ENCODE measurements at places on chromosomes 16 and 17.

- DNase-seq, result no peak
Observed at GRCh38 chr17:58667934-58668597, 23.8 kb downstream of the TEX14 start.

GRCh38 chr16:56609463-56609921, 1.1 kb downstream of the MT2A start:
- peak; percentile 67 for DNase-seq

- DNase-seq, result no peak
Observed at GRCh38 chr16:73710526-73710925, 586.1 kb upstream of the PSMD7 start.

DNA sequence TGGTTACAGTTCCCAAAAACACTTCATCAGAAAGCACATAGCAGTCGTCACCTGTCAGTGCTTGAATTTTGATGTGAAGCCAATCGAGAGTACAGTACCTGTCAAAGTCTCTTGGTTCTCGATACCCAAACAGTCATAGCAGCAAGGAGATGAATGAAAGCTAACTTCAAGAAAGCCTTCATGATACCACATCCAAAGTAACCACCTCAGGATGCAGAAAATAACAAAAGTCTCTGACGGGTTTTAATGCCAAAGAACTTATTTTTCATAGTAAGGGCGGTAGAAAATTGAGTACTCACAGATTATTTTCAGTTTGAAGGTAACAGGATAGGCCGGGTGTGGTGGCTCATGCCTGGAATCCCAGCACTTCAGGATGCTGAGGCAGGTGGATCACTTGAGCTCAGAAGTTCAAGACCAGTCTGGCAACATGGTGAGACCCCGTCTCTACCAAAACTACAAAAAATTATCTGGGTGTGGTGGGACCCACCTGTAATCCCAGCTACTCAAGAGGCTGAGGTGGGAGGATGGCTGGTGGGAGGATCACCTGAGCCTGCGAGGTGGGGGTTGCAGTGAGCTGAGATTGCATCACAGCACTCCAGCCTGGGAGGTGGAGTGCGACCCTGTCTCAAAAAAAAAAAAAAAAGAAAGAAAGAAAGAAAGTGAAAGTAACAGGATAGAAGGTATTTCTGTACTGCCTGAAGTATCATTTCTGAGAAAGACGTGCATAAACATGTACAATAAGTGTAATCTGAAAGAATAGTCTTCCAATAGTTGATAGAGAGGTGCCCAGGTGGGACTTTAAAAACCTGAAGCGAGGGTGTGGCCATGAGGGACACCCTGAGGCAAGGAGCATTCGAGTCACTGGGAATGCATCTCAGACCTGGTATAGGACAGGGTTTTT, 15.4 kb downstream of the MFSD11 start:
- DNase-seq, result peak; percentile 28

GRCh38 chr17:78898075-78898836, 4.7 kb downstream of the CEP295NL start:
- no peak for DNase-seq

DNA sequence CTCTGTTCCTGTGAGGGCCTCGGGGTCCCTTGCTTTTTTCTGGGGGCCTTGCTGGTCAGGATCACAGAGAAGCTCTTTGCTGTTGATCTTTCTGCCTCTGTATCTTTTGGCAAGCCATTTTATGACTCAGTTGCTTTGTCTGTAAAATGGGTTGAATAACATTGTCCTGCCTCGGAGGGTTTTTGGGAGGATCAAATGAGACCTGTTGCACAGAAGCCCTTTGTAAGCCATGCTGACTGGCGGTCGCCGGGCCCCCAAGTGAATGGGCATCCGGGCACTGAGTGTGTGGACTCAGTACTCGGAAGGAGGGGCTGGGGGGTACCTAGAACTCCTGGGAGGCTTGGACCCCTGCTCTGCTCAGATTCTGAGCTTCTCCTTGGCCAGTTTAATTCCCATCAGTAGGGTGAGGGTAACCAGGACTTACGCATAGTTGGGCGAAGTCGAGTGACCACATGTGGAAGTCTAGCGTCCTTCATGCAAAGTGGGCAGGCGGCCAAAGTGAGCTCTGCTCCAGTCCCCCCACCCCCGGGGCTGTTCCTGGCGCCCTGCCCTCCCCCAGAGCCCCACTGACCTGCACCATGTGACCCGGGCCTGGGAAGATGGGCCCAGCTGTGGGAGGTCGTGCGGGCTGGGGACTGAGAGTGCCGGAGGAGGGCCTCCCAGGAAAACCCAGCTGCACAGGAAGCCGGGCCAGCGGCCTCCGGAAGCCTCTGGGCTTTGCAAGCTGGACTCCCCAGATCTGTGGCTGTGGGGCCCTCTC, 284.0 kb downstream of the SEC14L1 start:
- DNase-seq, result no peak

DNA sequence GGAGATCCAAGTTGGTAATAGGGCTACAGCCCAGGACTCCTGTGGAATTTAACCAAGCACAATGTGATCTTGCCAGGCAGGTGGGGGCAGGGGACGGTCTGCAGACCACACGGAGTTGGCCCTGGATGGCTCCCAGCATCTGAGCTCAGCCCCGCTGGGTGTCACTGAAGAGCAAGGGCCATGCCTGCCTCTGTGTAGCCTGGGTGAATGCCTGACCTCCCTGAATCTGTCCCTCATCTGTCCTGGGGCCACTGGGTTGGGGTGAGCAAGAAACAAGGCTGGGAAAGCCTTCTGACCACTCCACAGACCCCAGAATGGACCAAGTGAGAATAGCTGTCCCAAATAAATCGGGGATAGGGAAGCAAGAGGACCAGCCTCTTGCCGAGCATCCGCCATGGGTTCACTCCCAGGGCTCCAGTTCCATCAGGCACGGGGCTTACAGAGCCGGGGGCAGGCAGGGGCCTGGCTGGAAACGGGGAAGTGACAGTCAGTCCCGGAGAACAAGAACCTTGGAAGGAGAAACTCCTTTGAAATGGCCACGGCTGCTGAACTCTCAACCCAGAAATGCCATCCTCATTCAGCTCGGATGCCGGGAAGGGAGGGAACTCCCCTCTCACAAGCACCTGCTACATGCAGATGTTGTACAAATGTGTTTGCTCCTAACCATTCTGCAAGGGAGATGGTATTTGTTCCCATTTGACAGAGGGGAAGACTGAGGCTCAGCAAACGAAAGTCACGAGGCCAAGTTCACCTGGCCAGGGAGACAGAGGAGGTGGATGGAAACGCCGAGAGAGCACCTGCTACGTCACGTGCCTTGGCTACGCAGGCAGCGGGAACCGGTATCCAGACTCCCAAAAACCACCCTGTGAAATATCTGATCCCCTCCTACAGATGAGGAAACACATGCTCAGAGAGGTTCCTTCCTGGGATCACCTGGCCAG, 50.0 kb downstream of the RMI2 start:
- no peak for DNase-seq

DNA sequence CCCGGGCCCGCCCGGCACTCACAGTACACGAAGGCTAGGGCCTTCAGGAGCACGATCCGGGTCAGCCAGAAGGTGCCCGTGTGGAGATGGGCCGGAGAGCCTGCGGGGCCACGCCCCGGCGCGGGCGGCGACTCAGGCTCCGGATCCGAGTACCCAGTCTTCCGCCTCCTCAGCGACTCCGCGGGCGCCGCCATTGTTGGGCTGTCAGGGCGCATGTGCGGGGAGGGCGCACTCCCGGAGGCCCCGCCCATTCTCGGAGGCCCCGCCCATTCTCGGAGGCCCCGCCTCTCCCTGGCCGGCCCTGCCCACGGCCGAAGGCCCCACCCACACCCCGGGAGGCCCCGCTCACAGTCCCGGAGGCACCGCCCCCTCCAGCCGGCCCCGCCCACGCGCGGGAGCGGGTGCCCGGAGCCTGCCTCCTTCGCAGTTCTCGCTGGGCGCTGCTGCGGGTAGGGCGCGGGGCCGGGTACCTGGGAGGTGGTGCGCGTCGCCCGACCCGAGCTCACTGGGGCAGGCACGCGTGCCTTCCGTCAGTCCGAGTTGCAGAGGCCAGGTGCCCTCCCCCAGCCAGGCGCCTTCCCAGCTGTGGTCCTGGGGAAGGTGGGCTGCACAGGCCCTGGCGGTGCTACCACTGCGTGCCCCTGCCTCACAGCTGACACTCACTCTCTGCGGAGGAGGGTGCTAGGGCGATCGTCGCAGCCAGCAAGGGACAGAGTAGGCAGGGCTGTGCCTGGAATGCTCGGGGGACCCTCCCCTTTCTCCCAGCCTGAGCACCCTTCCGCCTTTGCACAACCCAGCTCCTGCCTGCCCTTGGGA, at the start of gene LMF1:
Gene LMF1, minus strand, starts transcription at position 219 of the 816 bp plus-strand sequence. Its CDS starts 4 bp downstream, at position 215.
- DNase-seq, result peak; percentile 94

- DNase-seq, result no peak
Observed at GRCh38 chr17:75105126-75106080, 4.4 kb upstream of the ARMC7 start.

DNA sequence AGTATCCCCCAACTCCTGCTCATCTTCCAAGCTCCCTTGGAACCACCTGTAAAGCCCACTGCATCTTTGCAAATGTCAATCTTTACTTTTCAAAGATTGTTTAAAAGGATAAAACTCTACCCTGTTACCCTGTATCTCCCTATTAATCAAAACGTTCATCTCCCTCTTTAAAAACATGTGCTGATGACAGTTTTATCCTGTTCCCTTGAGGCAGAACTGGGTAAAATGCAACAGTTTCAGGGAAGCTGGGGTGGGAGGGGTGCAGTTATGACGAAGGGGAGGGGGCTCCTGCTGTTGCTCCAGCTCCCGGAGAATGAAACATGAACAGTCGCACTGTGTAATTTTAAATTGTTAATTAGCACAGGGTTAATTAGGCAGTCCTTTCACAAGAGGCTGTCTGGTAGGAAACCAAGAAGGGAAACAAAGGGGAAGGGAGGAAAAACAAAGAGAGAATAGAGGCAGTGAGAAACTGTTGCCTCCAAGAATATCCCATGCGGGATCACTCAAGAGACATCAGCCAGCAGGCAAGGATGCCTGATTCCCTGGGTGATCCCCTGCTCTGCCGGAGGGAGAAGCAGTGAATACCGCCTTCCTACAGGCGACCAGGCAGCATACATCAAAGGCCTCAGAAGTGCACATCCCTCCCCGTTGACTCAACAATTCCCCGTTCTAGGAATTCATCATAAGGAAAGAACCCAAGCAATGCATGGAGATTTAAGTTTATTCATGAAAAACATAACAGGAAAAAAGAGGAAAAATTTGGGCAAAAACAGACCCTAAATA, 84.2 kb downstream of the ZFHX3 start:
- no peak for DNase-seq

DNA sequence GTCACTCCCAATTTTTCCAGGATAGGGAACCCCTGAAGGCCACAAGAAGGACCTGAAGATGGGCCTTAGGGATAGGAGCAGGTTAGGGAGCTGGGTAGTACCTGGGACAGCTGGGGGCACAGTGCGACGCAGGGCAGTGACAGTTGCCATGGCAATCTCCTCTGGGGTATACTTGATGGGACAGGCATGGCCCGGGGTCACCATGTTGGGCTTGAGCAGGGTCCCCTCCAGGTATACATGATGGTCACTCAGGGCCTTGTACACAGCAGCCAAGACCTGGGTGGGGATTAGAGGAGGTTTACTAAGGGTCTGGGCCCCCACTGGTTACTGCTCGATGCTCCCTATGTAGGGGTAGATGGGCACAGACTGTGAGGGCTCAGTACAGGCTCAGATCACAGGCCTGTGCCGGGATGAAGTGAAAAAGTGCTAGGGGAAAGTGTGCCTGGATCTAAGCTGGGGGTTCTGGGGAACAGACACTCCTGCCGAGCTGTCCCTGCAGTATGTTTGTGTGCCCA, 2.7 kb downstream of the ALDOC start:
- DNase-seq, result no peak

DNA sequence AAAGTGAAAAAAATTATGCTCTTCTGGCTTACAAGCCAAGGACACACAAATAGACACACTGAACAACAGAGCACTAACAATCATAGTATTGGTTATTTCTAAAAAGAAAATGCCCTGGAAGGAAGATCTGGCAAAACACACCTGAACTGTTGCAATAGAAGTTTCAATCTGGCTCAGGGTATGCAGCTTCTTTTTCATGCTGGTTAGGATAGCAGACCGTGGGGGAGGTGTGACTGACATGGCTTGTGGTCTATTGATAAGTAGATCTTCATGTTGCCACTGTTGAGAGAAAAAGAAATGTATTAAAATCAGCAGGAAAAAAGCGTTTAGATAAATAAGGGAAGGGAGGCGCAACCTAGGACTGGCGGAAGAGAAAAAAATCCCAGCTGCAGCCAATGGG, 26.5 kb upstream of the ARL6IP1 start:
- DNase-seq, result no peak

- no peak for DNase-seq
Observed at GRCh38 chr16:61715393-61715792, 320.8 kb downstream of the CDH8 start.

DNA sequence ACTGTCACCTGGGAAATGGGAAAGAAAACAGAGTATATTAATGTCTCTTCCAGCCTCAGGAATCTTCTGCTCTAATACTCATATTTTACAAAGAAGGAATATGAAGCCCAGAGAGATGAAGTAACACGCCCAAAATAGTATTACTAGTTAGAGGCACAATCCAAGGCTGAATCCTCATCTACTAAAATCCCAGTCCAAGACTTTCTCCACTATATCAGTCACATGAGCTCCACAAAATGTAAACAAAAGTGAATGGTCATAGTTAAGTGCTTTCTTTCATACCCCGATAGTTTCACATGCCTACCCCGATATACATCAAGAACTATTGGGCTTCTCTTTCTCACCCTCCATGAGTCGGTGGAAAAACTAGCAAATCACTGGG, 965 bp downstream of the INTS2 start:
- DNase-seq, result no peak

GRCh38 chr16:2751577-2752034, 832 bp upstream of the SRRM2 start:
- no peak for DNase-seq

- DNase-seq, result no peak
Observed at GRCh38 chr16:85173981-85174751, 61.9 kb upstream of the CIBAR2 start.

DNA sequence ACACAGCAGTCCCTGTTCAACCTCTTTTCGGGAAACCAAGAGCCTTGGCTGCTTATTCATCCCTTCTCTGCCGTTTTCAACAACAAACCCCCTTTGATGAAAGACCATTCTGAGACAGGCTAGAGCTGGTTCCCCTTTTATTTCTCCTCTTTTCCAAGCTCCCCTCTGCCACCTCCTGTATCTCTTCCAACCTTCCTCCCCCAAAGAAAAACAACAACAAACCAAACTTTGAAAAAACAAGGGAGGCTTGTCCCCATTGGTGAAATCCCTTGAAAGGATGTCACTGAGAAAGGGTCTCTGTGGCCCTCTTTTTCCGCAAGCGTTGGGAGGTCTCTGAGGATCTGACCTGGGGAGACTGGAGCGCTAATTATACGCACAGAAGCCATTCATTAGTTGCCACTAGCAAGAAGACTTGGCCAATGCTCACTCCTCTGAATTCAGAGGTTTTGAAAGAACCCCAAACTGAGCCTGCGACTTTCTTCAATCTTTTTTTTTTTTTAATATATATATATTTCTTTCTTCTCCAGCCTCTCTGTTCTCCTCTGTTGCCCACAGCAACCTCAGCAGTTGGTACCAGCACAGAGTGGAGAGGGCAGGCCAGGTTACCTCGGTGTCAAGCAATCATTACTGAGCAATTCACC, 101.4 kb downstream of the PITPNC1 start:
- DNase-seq, result no peak

Data from effector CD4-positive, alpha-beta T cell (primary cell).